NCI-H2171 treated with DMSO at 0.1 percent for 48 hours (cell line): ENCODE measurements at places on chromosomes 12 and 14.

DNA sequence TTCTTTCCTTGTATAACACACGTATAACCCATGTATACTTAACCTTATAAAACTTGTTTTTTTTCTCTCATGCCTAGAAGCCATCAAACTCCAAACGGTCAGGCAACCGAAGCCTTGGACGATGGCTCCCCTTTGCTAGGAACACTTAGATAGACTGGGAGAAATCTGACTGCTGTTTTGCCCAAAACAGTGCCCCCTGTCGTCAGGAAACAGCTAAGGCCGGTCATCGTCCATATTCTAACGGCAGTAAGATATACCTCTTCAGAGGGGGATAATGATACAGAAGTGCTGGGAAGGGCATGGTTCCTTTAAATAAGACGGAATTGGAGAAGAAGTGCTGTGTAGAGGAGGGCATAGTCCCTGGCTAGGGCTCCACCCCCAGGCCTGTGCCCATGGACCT lies 130.5 kb downstream of the SLC41A2 start:
- DNase-seq: no peak

DNA sequence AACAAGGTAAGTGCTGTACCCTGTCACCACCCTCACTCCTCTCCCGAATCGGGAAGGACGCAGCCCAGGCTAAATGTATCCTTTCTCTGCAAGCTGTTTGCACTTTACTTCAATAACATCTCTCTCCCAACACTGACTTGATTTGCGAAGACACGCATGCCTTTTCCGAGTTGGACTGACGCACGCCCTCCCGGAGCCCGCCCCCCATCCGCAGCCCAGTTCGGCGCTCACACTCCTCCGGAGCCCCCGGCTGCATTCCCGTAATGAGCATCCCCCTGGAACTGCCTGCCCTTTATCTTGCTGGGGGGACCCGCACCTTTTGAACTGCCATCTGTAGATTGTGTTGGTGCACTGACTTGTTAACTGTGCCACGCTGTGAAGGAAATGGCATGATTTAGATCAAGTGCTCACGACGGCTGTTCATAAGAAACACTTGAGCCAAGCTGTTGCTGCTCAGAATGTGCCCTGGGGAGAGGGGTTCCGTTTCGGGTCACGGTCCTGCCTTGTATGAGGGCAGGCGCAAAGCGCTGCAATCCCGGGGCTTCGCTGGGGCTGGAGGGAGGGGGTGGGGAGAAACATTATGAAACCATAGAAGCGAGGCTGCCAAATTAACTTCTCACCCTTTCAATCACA lies 176.6 kb upstream of the CDKN3 start:
- DNase-seq: no peak

DNA sequence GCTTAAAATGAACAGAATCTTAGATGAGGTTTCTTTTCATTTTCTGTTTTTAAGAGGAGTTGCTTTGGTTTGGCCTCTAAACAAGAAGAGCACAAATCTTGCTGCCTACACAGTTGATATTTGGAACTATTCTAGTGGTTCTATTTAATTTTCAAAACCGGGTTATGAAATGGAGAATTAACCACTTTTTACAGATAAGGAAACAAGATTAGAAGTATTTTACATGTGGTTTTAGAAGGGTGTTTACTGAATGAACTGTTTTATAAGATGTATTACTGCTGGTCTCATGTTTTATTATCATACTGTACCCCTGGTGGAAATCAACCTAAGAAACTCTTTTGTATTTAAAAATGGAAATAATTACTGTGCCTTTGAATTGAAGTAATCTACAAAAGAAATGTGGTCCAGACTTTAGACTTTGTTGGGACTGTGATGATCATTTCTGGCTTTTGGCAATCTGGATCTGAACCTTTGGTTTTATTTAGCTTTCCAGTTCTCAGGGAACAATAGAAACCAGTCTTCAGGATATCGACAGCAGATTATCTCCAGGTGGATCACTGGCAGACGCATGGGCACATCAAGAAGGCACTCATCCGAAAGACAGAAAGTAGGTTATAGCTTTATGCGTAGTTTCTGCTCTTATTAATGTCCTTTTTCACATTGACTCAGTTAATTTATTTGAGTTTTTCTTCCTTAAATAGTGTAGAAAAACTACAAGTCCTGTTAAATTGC lies 43.2 kb downstream of the TBK1 start:
- DNase-seq: peak; percentile 75

- peak; percentile 86 for DNase-seq
These were observed at the start of gene SVOP for GRCh38 chr12:109020796-109021380. TSS of gene SVOP (minus strand) at chr12:109021068. CDS start at chr12:109020868, 200 bp downstream.

DNA sequence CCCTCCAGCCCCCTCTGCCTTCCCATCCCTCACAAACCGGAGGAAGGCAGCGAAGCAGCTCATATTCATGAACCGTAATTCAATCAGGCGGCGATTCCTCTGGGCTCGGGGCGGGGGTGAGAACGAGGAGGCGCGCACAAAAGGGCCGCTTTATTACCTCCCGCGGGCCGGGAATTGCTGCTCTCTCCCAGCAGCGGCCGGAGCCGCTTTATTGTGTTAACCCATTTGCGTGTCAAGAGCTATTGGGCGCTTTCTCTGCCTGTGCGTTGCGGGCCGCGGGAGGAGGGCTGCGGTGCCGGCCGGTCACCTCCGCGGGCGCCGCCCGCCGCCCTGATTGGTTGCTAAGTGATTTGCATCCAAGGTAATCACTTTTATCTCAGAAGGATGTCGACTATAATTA lies 4.8 kb downstream of the FAM222A start:
- DNase-seq: no peak

- no peak for DNase-seq
These were observed 9.1 kb downstream of the C12orf76 start for GRCh38 chr12:110039085-110039807.

DNA sequence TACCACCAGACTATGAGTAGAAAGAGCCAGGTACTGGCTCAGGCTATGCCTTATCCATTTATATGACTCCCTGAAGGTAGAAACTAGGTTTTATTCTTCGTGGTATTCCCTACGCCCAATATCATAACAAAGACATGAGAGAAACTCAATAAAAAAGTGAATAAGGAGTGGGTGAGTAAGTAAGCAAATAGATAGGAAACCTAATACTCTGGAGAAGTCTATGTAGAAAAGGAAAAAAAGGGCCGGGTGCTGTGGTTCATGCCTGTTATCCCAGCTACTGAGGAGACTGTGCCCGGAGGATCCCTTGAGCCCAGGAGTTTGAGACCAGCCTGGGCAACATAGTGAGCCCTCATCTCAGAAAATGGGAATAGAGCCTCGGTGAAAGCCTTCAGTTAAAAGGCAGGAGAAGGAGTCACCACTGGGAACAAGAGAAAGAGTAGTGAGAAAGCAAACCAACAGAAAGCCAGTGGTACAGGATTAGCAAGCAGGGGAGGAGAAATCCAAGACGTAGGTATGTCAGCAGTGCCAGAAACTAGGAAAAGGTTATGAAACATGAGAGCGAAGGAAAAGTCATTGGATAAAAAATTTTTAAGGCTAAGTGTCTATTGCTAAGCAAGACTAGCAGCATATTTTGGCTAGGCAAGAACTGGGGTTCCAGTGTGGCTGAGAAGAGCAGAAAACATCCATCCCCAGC lies 6.0 kb upstream of the OR6J1 start:
- DNase-seq: no peak

- DNase-seq: no peak
These were observed 126.0 kb upstream of the ATF7IP start for GRCh38 chr12:14239350-14239934.

GRCh38 chr12:122471324-122472226 lies 29.2 kb downstream of the ZCCHC8 start:
- peak; percentile 72 for DNase-seq
